ENCODE measurements at places on chromosomes 7 and 10. TPM values are rescaled to one million over a fixed set of nuclear protein-coding genes. Genes with fewer than 3 reads are reported as not detected.

Gene IFIT1B
- total RNA-seq: not detected

Gene RBP3
- total RNA-seq: not detected

Gene PBLD
- total RNA-seq: 8.6 TPM

Gene CISD1
- 16.9 TPM for total RNA-seq

Gene CYP2C19
- total RNA-seq: not detected

Gene TBXAS1
- total RNA-seq: 19.3 TPM

GRCh38 chr7:89796481-89796880, 357.8 kb upstream of the STEAP1 start:
- DNase-seq: no peak

- DNase-seq: no peak
Observed at GRCh38 chr7:31858055-31858454, 171.0 kb downstream of the PPP1R17 start.

DNA sequence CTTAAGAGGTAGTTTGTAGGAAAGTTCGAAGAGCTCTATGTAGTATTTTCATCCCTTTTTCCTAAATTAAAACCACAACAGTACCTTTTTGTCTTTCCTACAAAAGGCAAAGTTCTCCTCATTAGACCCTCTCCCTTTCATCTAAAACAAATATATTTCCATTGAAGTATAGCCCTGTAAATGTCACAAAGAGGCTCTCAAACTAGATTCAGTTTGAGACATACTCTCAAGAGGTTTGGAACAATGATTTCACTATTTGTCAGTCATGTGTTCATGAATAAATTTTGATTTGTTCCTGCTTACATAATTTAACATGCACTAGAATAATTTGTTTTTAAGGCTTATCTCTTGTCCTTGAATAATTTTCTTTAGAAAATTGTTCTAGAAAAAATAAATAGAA, 12.2 kb downstream of the TAS2R16 start:
- DNase-seq: no peak

Data from prostate gland (tissue), 2 donors.